ENCODE measurements at places on chromosomes 3 and 15.

GRCh38 chr3:136943436-136943835 lies 14.3 kb upstream of the IL20RB start:
- no peak for DNase-seq

GRCh38 chr3:36525115-36525801 lies 145.0 kb downstream of the STAC start:
- no peak for DNase-seq

GRCh38 chr3:58414538-58415197 lies 19.0 kb downstream of the PDHB start:
- DNase-seq, result peak; percentile 0

GRCh38 chr3:22012471-22012870 lies 261.5 kb upstream of the ZNF385D start:
- no peak for DNase-seq

DNA sequence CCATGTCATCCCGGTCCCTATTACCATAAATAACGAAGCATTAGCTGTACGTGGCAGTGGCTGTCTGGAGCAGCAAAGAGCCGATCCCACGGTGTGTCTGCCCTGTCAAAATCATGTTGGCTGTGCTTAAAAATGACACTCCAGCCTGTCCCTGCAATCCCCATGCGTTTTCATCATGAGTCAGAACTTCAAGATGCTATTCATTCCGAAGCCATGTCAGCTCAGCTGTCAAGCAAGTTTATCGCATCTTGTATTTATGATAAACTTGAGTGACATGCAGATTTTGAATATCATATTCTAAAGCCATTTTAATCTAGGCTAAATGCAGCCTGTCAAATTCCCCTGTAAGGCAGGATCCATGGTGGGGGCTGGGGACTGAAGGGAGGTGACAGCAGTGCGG lies 152.4 kb downstream of the TJP1 start:
- DNase-seq, result no peak

Data from NCI-H774 (cell line).